ENCODE measurements at places on chromosomes 7 and 10. TPM values are rescaled to one million over a fixed set of nuclear protein-coding genes. Genes with fewer than 3 reads are reported as not detected.

DNA sequence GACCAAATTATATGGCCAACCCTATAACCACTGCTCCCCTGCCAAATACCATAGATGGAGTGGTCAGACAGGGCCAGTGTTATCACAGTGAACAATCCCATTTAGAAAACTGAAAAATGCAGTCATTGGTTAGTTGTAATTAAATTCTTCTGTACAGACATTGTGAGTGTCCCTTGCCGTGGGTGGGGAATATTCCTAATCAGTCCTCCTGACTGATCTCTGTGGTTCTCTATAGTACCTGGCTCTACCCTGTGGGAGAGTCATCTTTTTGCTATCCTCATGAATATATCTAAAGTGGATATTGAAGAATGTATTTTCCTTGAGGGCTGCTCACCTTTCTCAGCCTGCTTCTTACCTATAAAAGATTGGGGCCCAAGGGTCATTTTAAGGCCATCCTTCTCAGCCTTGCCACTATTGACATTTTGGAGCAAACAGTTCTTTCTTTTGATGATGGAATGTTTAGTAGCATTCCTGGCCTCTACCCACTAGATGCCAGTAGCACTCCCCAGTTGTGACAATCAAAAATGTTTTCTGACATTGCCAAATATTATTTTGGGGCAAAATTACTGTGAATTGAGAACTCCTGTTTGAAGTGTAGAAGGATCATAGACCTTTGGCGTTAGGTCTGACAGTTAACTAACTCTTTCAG is 110.2 kb downstream of the MAPK8 start:
- no peak for DNase-seq

SFRP5 gene
- 4.8 TPM for polyA plus RNA-seq

DNA sequence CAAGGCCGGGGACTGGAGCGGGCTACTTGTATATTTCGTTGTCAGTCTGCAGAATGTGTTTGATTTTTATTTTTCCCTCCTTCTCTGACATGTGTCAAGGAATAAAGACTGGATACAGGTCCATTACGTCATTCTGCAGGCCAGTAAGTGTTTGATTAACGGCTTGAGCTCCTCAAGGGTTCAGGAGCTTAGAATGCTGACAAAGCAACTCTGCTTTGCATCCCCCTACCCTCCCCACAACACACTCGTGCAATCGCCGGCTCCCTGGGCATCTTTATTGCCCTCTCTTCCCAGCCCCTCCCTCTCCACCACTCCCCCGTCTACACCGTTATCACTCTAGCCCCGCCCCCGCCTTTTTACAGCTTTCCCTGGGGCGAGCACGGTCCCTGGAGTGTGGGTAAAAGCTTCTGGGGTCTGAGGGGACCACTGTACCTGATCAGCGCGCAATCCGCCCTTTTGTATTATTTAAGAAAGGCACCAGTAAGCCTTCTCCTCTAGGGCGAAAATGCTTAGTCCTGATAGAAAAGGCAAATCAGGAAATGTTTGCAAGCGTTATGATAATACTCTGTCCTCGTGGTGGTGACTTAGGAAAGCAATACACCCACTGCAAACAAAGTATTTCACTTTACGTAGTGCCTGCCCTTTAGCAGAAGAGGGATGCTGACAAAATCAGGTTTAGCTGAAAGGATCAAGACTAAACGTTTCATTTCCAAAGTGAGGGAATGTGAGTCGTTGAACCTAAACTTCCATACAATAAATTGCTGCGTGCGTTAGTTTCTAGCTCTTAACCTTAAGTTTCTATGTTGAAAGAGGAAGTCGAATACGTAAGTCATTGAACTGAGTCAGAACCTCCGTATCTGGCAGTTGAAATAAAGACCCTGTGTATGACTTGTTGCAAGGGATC is 1.4 kb upstream of the CREB5 start:
- DNase-seq: no peak

PAPOLB gene
- polyA plus RNA-seq: 0.04 TPM

- no peak for DNase-seq
Measured at GRCh38 chr10:68550747-68551411, 9.3 kb upstream of the TET1 start.

GRCh38 chr10:17003651-17004286 is 125.8 kb downstream of the CUBN start:
- DNase-seq: no peak

GRCh38 chr7:151876899-151877777 is at the start of gene PRKAG2:
Gene PRKAG2 (minus strand): TSS chr7:151877115. CDS start chr7:151876620, 495 bp downstream.
- no peak for DNase-seq

WEE2 gene
- not detected for polyA plus RNA-seq

GRCh38 chr10:119270762-119271366 is 63.5 kb downstream of the GRK5 start:
- no peak for DNase-seq

DNA sequence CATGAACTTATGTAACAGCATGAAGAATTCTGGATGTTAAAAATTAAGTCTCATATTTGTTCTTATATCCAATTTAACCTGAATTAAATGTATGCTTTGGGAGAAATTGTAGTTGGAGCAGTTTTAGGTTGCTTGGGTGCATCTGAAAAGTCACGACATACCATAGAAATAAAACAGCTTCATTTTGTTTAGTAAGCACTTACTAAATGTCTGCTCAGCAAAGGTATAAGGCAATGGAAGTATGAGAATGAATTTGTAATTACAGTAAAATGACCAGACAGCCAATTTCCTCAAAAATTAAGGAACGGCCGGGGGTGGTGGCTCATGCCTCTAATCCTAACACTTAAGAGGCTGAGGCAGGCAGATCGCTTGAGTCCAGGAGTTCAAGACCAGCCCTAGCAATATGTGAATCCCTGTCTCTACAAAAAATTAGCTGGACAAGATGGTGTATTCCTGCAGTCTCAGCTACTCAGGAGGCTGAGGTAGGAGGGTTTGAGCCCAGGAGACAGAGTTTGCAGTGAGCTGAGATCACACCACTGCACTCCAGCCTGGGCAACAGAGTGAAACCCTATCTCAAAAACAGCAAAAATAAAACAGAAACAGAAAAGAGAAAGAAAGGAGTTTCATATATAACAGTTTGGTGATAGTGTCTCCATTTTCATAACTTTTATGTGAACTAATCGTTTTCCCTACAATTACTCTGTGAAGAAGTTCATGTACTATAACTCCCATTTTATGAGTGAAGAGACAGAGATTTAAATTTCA is 47.2 kb upstream of the KLF6 start:
- no peak for DNase-seq

DNA sequence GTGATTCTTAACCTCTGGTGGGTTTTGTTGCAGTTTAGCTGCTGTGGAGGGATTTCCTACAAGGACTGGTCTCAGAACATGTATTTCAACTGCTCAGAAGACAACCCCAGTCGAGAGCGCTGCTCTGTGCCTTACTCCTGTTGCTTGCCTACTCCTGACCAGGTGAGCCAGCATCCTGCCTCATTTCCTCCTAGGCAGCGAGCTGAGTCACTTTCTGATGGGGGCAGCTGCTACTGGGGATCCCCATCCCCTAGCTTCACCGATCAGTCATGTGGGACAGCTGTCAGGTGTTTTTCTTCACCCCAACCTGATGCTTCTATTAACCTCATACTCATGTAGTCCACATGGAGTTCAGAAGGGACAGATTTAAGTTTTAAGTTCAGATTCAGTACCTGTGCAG is 21.7 kb upstream of the SMO start:
- no peak for DNase-seq

GSTO2 gene
- polyA plus RNA-seq: 3.4 TPM

DNA sequence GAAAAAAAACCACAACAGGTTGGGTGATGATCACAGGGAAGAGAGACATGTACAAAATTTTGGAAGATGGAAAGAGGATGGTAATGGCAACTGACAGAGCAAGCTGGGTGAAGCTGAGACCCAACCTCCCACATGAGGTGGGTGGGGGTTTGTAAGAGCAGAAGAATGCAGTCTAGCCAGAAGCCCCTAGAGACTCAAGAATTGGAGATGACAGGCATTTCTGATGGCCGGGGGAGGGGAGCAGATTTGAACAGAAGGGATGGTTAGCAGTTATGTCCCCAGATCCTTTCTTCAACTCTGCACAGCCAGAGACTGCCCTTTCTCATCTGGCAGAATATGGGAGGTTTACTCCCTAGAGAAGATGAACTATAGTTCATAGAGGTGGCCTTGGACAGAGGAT is 208.0 kb downstream of the GALNT17 start:
- no peak for DNase-seq

IPMK gene
- 3.0 TPM for polyA plus RNA-seq

All from urinary bladder (tissue), 4 donors.